NCI-H1092 treated with DMSO at 0.1 percent for 48 hours (cell line): ENCODE measurements at places on chromosomes 5 and 9.

- DNase-seq, result no peak
Measured at GRCh38 chr5:32030686-32031085, 143.4 kb downstream of the GOLPH3 start.

GRCh38 chr9:134325096-134325812, 1.0 kb upstream of the RXRA start:
- no peak for DNase-seq

GRCh38 chr5:39775797-39776365, 351.1 kb upstream of the DAB2 start:
- DNase-seq, result no peak

DNA sequence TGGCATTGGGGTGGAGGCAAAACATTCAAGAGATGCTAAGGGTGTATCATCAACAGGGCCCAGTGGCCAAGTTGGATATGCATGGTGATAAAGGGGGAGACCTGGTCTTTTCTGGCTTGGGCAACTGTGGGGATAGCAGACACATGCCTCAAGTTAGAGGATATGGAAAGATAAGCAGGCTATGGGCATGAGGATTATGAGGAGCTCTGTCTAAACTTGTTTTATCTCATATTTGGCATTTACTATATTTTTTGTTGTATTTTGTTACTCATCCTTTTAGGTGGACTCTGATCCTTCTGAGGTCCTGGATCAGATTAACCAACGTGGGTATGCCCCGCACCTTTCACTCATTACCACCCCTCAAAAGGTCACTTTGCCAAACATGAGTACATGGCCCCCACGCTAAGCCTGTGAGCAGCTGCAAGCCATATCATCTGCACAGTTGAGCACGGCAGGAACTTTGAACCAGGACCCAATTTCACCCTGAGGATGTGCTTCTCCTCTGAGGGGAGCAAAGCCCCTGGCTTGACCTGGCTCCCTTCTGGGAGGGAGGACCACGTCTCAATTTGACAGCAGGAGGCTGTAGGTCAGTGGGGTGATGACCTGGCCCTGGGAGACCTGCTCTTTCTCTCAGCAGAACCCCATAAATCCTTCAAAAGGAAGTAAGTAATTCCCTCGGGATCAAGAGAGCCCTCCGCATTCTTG, 71.1 kb upstream of the CD180 start:
- DNase-seq, result no peak

- DNase-seq, result no peak
Measured at GRCh38 chr5:138911441-138911840, 36.3 kb upstream of the LRRTM2 start.

- no peak for DNase-seq
Measured at GRCh38 chr5:133049726-133050048, 2.1 kb upstream of the HSPA4 start.

- peak; percentile 57 for DNase-seq
Measured at GRCh38 chr5:14108170-14108996, 34.8 kb upstream of the TRIO start.

DNA sequence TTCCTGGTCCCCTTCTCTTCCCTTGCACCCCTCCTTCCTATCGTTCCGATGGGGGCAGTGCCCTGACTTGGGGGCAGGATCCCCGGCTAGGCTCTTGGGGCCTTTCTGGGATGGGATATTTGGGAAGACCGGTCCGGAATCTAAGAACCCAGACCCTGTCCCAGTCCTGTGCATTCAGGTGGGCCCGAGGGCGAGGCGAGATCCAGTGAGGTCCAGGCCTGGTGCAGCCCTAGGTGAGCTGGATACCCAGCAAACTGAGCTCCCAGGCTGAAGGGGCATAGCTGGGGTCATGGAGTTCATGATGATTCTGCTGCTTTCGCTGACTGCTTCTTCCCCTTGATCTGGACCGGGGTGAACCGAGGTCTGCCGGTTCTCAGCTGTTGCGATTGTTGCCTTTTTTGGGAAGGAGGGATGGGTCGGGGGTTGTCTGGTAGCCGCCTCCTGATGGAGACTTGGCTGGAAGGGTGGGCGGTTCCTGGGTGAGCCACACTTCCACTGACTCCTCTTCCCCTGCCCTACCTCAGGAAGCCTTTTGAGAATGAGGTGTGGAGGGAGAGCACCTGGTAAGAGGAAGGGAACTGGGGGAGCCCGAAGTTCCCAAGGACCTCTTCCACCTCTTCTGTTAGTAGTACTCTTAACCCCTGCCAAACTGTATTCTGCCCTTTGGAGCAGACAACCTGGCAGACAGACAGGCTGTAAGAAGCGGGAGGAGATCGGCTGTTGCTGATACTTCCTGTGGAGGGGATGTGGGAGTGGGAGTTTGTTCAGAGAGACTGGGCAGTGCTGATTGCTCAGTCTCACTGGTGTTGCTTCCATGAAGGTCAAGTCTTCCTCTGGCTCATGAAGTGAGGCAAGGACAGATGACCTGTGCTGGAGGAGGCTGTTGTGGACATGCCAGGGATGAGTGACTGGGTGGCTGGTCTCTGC, 1.0 kb downstream of the LRRC8A start:
- no peak for DNase-seq

DNA sequence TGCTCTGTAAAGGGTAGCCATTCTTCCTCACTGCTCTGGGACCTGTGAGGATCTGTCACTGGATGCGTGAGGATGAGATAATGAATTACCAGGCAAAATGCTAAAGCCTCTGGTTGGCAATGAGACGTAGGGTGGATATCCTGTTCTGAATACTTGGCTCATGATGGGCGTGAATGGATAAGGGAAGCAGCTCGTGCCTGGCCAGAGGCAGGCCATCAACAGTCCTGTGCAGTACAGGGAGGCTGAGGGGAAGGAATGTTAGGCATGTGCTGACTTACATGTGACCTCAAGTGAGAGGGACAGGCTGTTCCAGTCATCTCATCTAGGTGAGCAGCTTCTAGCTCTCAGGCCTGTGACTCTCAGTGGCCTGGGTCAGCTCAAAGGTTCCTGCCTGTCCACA, 172.8 kb downstream of the CARTPT start:
- DNase-seq, result no peak

GRCh38 chr9:136297016-136297691, 6.7 kb downstream of the CCDC187 start:
- DNase-seq, result no peak

GRCh38 chr9:129676975-129677374, 11.5 kb downstream of the PRRX2 start:
- no peak for DNase-seq

GRCh38 chr9:69395718-69396117, 70.7 kb downstream of the ENTREP1 start:
- no peak for DNase-seq

- no peak for DNase-seq
Measured at GRCh38 chr5:135977375-135977928, 22.7 kb upstream of the LECT2 start.

- DNase-seq, result no peak
Measured at GRCh38 chr5:87829217-87829551, 416.5 kb upstream of the CCNH start.

GRCh38 chr5:61366497-61367240, 34.6 kb downstream of the ZSWIM6 start:
- DNase-seq, result no peak

- peak; percentile 6 for DNase-seq
Measured at GRCh38 chr9:35350827-35351549, 138.9 kb upstream of the RUSC2 start.

GRCh38 chr5:131209506-131210150, 38.9 kb downstream of the LYRM7 start:
- DNase-seq, result peak; percentile 87

GRCh38 chr5:31823472-31823871, 184.5 kb downstream of the PDZD2 start:
- no peak for DNase-seq

GRCh38 chr5:1101961-1102713, 9.7 kb downstream of the SLC12A7 start:
- no peak for DNase-seq

DNA sequence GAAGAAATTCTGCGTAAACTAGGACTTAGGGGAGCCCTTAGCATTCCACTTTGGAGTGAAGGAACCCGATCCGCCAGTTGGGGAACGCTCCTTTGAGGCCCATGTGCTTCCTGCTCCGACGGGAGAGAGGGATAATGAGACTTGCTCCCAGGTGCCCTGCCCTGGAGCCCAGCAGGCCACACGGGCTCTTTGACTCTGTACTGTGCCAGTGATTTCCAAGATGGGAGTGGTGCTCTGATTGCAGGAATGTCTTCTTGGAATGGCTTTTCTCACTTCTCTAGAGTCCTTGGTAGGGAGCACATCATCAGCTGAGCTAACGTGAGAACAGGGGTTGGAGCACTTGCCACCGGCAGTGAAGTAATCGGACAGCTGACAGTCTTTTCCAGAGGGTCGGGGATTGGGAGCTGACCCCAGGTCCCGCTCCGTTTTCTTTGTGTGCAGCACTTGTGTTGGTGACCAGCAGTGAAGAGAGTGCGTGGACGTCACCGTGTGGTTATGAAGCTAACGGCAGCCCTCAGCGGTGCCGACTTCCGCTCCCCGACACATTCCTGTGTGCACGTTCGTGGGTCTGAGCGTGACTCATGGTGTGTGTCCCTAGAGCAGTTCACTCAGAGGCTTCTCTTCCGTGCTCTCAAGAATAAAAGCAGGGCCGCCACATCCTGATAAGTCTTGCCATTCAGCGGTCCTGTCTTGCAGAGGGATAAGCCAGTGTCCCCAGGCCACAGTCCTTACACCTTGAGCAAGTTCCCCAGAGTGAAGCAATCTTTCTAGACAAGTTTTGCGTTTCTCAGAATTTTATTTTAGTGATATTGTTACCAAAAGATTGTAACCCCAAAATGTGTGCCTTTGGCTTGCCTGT, 25.6 kb downstream of the ABL1 start:
- no peak for DNase-seq

DNA sequence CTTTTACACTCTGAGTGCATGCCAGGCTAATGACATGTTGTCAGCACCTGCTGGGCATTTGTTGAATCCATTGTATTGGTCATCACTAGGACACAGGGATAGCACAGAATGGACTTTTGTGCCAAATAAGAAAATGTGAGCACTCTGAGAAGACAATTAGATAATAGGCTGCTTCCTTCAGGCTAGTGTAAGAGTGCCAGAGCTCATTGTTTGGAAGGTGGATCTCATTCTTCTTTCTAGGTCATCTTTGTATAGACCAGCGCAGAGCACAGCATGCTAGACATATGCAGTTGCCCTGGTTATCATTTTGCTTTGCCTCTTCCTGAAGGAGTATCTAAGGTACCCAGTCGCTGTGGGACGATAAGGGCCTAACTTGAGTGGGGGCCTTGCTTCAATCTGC, 493.4 kb upstream of the COX7C start:
- DNase-seq, result no peak

- DNase-seq, result no peak
Measured at GRCh38 chr5:15383469-15383868, 116.5 kb upstream of the FBXL7 start.

GRCh38 chr5:3167473-3167872, 416.0 kb upstream of the IRX2 start:
- DNase-seq, result no peak

GRCh38 chr5:43851741-43852140, 248.8 kb downstream of the NNT start:
- no peak for DNase-seq

DNA sequence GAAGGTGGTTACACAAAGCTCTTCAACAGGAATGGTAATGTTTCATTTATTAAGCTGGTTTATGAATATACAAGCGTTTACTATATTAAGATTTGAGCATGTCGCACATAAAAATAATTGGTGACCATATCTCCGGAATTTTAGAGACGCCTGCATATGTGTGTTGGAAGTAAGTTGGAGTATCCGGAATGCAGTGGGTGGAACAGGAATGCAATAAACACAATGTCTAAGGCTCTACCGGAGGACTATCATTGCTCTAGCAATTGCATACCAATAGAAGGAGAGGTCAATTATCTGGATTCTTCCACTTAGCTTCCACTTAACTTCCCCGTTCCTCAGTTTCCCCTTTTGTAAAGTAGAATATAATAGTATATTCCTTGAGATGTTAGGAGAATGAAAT, 1.1 kb upstream of the CEP78 start:
- DNase-seq, result no peak

GRCh38 chr5:10505517-10506095, 58.3 kb upstream of the ANKRD33B start:
- no peak for DNase-seq

DNA sequence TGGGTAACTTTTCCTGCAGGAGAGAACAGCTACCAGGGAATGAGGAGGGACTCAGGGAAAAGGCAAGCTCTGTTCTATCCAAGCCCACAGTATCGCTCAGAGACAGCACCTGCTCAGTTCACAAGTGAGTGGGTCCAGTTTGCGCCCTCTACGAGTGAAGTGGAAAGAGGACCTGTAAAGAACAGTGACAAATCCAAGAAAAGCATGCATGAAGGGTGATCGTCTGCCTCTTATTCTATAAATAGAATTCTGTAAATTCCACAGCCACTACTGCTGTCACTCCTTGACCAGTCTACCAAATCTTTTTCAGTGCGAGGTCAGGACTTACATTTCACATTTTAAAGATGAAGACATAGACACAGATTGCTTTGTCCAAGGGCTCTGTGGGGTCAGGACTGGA, 117.5 kb downstream of the ENTREP1 start:
- no peak for DNase-seq

GRCh38 chr9:135501261-135502167, 1.0 kb downstream of the MRPS2 start:
- no peak for DNase-seq

DNA sequence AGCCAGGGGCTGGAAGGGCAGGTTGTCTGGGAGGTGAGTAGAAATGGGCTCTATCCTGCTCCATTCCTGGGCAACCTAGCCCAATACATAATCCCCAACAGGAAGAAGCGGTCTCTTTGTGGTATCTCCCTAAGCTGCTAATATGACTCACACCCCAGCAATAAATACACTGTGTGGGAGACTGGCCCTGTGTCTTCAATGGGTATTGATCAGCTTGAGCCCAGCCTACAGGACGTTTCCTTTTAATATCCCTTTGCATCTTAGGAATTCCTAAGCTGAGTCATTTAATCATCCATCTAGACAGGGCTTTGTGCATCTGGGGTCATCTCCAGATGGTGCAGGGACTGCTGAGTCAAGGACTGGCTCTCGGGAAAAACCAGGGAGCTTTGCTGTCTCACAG, 207.0 kb upstream of the PANK3 start:
- DNase-seq, result no peak

GRCh38 chr5:124825983-124826337, 79.5 kb upstream of the ZNF608 start:
- DNase-seq, result no peak

GRCh38 chr9:114221706-114222465, 66.5 kb downstream of the COL27A1 start:
- no peak for DNase-seq

DNA sequence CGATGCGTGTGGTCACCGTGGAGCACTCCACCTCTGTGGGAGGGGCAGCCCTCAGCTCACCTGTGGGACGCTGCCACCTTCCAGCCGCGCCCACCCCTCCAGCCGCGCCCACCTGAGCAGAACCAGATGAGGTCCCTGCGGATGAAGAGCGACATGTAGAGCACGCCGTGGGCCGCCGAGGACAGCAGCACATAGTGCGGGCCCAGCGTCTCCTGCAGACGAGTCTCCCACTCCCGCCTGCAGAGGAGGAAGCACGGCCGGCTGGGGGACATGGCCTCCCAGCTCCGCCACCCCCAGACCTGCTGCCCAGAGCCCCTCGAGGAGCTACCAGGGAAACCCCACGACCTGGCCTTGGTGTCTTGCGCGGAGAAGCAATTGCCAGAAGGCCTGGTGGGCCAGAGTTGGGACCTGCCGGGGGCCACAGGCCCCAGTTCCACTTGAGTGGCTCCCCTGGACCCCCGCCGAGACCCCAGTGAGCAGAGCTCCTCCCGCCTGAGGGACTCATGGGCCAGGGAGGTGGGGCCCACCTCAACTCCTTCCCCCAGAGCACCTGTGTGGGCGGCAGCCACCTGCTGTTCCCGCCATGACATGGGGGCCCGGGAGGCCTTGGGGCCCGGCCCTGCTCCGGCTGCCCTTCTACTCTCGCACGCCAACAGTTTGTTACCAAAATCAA, 6.5 kb downstream of the INPP5E start:
- no peak for DNase-seq
